ENCODE measurements at places on chromosomes 1 and 21. TPM values are rescaled to one million over a fixed set of nuclear protein-coding genes. Genes with fewer than 3 reads are reported as not detected.

NIBAN1 gene
- total RNA-seq: 12.5 TPM

NVL gene
- total RNA-seq: 22.5 TPM

SLAMF7 gene
- total RNA-seq: not detected

GRCh38 chr1:164688791-164689190 is 129.8 kb downstream of the PBX1 start:
- peaks cover 3% of the 10 kb centered on the region for H3K36me3 ChIP-seq
- H3K27me3 ChIP-seq: no peaks in the 10 kb centered on the region
- DNase-seq: no peak
- H3K4me1 ChIP-seq: no peaks in the 10 kb centered on the region

GRCh38 chr1:161998811-161999210 is 24.9 kb downstream of the OLFML2B start:
- no peak for DNase-seq
- H3K36me3 ChIP-seq: peaks cover 22% of the 10 kb centered on the region
- H3K4me3 ChIP-seq: no peak overlapping the region
- no peak overlapping the region for H3K27ac ChIP-seq
- peaks cover 20% of the 10 kb centered on the region for H3K4me1 ChIP-seq
- no peaks in the 10 kb centered on the region for H3K27me3 ChIP-seq

DNA sequence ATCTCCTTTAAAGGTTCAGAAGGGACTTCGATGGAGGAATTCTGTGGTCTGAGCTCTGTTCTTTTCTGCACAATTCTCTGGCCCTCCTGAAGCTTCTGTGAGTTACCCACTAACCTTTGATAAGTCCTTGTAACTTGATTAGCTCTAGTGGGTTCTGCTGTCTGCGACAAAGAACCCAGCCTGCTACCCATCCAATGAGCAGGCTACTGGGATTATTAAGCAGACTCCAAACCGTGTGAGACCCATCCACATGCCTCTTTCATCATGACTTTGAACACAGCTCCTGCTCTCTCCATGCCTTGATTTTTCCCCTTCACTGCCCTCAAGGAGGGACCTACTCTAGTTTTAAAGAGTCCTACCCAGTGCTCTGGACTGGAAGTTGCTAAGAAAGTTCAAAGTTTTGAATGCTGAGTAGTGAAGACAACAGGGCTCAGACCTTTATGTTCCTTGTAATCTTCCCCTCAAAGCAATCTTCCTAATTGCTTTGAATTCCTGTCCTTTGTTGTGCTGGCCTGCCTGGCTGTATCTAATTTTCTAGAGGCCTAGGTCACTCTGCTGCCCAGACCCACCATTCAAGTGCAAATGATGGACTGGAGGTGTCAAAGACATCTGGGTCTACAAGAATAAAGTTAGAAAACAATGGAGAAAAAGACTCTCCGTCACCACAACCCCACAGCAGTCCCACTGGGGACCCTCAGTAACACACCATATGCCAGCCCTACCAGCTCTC is 146.9 kb downstream of the RHOU start:
- H3K4me1 ChIP-seq: no peaks in the 10 kb centered on the region
- H3K36me3 ChIP-seq: no peaks in the 10 kb centered on the region
- H3K27me3 ChIP-seq: peaks cover 20% of the 10 kb centered on the region
- no peak overlapping the region for H3K27ac ChIP-seq
- no peak overlapping the region for H3K4me3 ChIP-seq

- no peaks in the 10 kb centered on the region for H3K27me3 ChIP-seq
- no peak for DNase-seq
- peaks cover 5% of the 10 kb centered on the region for H3K36me3 ChIP-seq
- no peak overlapping the region for H3K27ac ChIP-seq
These were observed 3.4 kb downstream of the EGLN1 start for GRCh38 chr1:231418741-231419107.

GRCh38 chr1:2911421-2912178 is 109.7 kb upstream of the ACTRT2 start:
- no peaks in the 10 kb centered on the region for H3K36me3 ChIP-seq

DNA sequence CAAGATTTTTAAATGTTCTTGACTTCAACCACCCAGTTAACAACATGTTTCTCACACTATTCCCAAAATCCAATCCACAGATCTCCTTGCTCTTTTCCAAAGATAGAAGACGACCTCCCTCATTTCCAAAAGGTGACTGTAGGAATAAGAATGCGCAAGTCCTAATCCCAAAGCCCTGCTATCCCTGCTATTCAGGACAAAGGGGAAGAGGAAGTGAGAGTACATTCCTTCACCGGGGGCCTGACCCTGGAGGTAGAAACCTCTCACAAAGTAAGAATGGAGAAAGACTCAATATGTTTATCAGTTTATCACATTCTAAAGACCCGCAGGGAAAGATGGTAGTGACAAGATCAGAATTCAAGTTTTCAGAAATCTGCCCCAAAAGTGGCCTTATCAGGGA is 55.7 kb downstream of the PLEKHA6 start:
- no peaks in the 10 kb centered on the region for H3K36me3 ChIP-seq
- H3K27me3 ChIP-seq: peaks cover 77% of the 10 kb centered on the region
- H3K27ac ChIP-seq: no peak overlapping the region
- no peak overlapping the region for H3K4me3 ChIP-seq
- H3K4me1 ChIP-seq: peaks cover 7% of the 10 kb centered on the region
- no peak for DNase-seq

DNA sequence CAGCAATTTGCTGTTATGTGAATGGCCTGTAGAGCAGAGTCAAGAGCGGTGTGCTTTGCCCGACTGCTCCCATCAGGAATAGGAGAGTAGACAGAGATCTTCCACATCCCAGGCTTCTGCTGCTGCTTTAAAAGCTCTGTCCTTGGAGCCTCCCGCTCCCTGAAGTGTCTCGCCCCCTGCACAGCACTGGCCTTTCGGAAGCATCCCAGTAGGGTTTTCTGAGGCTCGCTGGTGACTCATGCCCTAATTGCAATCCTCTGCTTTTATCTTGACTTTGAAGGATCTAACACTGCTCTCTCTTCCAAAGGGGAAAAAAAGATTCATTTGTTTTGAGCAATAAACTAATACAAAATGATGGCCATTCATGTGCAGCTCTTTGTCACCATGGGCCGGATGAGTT is 13.3 kb upstream of the CD101 start:
- no peak overlapping the region for H3K27ac ChIP-seq
- H3K4me1 ChIP-seq: peaks cover 12% of the 10 kb centered on the region
- no peaks in the 10 kb centered on the region for H3K27me3 ChIP-seq
- DNase-seq: no peak

DNA sequence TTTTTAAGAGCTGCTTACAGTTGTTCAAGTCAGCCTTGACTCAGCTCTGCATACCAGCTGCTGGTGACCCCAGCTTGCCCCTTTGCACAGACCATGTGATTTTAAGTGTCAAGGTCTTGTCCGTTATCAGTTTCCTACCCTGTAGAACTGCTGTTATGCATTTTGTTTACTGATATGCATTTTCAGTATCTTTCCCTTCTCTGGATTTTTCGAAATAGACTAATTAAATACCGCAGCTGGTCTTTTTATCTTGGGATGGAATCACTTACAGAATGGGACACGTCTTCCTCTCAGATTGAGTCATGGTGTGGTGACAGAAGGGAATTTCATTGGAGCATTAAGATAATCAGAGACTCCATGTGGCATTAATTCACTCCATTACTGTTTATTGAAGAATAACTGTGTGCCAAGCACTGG is 145.6 kb downstream of the FMN2 start:
- DNase-seq: no peak
- no peaks in the 10 kb centered on the region for H3K27me3 ChIP-seq
- no peak overlapping the region for H3K4me3 ChIP-seq
- H3K27ac ChIP-seq: no peak overlapping the region

- H3K27me3 ChIP-seq: no peaks in the 10 kb centered on the region
- DNase-seq: no peak
- no peak overlapping the region for H3K27ac ChIP-seq
- peaks cover 17% of the 10 kb centered on the region for H3K4me1 ChIP-seq
These were observed 26.9 kb downstream of the WDR26 start for GRCh38 chr1:224407571-224408293.

DNA sequence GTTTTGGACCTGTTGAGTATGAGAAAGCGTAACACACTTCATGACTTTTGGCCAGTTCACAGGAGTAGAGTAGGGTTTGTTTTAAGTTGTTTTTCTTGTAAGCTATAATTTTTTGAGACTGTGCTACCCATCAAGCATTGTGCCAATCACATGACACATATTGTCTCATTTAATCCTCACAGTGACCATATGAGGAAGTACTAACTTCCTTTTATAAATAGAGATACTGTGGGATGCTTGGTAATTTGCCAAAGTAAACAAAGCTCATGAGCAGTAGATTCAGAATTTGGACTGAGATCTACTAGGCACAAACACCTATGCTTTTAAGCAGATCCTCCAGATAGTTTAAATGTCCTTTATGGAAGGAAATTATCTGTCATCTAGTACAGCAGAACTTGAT is 178.3 kb downstream of the CACNA1E start:
- H3K27ac ChIP-seq: no peak overlapping the region
- no peaks in the 10 kb centered on the region for H3K36me3 ChIP-seq
- no peaks in the 10 kb centered on the region for H3K4me1 ChIP-seq
- DNase-seq: no peak
- H3K27me3 ChIP-seq: no peaks in the 10 kb centered on the region
- H3K4me3 ChIP-seq: no peak overlapping the region

DNA sequence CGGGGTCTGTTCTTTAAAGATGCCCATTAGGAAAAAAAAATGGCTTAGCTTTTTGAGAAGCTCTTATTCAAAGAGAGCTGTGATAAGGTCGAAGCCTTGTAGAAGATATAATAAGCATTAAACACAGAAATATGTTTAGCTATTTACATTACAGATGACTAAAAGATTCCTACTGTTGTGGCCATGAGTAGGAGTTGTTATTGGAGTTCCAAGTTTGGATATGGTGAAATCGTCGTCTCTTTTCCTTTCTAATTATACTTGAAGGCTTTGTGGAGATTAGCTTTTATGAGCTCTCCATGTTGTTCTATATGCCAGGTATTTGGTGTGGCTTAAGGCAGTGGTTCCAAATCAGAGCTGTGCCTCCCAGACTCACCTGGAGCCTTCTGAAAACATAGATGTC is 79.9 kb upstream of the LAMC2 start:
- peak overlapping the region; percentile 73 for H3K27ac ChIP-seq
- H3K4me1 ChIP-seq: peaks cover 33% of the 10 kb centered on the region
- no peaks in the 10 kb centered on the region for H3K27me3 ChIP-seq
- H3K4me3 ChIP-seq: no peak overlapping the region
- H3K36me3 ChIP-seq: peaks cover 37% of the 10 kb centered on the region
- no peak for DNase-seq

- H3K27ac ChIP-seq: no peak overlapping the region
- no peaks in the 10 kb centered on the region for H3K27me3 ChIP-seq
- H3K36me3 ChIP-seq: peaks cover 13% of the 10 kb centered on the region
- H3K4me1 ChIP-seq: peaks cover 12% of the 10 kb centered on the region
- DNase-seq: no peak
These were observed 6.1 kb downstream of the IPO13 start for GRCh38 chr1:43952731-43953346.

DNA sequence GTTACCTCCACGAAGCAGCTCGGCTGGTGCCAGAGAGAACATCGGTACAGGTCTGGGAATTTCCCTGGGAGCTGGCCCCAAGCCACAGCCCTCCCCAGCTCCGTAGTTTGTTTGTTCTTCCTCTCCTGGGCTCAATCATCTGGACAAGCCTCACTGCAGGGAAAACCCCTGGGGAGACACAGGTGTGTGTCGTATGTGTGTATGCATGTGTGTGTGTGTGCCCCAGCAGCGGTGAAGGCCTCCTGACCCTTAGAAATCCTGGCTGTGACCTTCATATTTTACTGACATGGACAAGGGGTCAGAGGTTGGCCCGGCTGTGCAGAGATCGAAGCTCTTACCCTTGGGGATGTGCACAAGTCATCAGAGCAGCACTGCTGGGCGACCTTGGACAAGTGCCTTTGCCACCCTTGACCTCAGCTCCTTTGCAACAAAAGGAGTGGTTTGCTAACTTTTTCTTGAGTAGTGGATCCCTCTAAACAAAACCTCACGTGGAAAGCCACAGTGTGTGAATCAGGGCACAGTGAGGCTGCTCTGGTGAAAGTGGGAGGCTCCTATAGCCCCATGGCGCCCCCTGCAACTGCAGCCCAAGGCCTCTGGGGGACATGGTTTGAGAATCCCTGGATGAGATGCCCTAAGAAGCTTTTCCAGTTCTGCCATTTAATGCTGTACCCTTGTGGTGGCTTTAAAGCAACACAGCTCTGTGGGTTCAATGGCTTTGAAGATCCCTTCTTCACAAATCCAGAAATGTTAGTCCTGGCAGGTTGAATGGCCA is 12.3 kb upstream of the IL22RA1 start:
- peaks cover 27% of the 10 kb centered on the region for H3K27me3 ChIP-seq
- H3K27ac ChIP-seq: no peak overlapping the region
- no peak for DNase-seq
- no peak overlapping the region for H3K4me3 ChIP-seq
- no peaks in the 10 kb centered on the region for H3K36me3 ChIP-seq

DNA sequence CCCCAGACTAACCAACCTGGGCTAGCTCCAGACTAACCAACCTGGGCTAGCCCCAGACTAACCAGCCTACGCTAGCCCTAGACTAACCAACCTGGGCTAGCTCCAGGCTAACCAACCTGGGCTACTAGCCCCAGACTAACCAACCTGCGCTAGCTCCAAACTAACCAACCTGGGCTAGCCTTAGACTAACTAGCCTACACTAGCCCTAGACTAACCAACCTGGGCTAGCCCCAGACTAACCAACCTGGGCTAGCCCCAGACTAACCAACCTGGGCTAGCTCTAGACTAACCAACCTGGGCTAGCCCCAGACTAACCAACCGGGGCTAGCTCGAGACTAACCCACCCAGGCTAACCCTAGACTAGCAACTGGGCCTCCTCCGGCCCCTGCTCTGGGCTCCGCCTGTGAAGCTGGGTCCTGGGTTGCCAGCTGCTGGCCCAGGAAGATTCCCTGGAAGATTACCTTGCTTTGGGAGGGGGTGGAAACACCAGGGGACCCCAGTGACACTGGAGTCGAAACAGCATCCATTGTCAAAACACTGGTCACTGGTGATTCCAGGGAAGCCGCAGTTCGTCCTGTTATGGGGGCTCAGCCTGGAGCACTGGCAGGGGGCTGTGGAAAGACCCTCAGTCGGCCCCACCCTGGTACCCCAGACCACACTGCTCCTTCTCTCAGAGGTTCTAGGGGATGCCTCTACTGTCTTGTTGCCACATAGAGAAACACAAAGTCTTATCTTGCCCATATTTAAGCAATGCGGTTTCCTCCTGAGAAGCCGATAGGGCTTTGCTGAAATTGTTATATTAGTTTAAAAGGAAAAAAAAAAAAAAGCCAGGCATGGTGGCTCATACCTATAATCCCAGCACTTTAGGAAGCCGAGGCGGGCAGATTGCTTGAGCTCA is 1.1 kb downstream of the TFF2 start:
- peak; percentile 73 for DNase-seq
- H3K36me3 ChIP-seq: peaks cover 1% of the 10 kb centered on the region
- H3K4me1 ChIP-seq: no peaks in the 10 kb centered on the region
- H3K27me3 ChIP-seq: peaks cover 8% of the 10 kb centered on the region
- no peak overlapping the region for H3K4me3 ChIP-seq
